ENCODE measurements at places on chromosomes 6 and 20.

GRCh38 chr6:34272013-34272926 lies 23.5 kb upstream of the SMIM29 start:
- DNase-seq: no peak

- DNase-seq: no peak
These were observed 82.1 kb downstream of the ELOVL5 start for GRCh38 chr6:53266553-53267090.

- DNase-seq: no peak
These were observed 93.6 kb upstream of the AGPAT4 start for GRCh38 chr6:161367472-161367871.

DNA sequence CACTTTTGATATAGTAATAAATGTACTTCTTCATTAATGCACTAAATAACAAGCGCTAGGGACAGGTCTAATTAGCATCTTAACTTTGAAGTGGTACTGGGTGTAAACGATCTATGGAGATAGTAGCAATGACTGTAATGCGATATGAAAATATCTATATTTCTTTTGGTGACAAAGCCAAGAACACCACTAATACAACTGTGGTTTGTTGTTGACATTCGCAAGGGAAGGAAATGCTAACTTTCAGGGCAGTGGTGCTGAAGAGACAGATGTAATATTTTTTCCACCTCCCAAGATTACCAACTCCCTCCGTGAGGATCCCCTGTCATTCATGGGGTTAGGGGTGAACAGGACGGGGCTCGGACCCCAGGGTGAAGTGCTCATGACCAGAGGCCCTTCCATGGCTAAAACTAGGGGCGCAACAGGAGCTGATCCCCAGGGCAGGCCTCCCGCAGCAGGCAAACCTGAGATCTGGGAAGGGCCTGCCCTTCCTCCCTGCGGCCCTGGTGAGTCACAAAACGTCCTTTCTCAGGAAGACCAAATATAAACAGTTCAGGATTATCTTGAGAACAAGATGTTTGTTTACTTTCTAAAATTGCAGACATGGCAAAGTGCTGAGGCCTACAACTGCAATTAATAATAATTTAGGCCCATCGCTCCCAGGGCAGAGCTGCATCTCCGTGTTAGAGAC lies 65.0 kb upstream of the TOX2 start:
- DNase-seq: no peak

- DNase-seq: peak; percentile 28
These were observed 125.6 kb downstream of the CARMIL1 start for GRCh38 chr6:25404693-25405169.

DNA sequence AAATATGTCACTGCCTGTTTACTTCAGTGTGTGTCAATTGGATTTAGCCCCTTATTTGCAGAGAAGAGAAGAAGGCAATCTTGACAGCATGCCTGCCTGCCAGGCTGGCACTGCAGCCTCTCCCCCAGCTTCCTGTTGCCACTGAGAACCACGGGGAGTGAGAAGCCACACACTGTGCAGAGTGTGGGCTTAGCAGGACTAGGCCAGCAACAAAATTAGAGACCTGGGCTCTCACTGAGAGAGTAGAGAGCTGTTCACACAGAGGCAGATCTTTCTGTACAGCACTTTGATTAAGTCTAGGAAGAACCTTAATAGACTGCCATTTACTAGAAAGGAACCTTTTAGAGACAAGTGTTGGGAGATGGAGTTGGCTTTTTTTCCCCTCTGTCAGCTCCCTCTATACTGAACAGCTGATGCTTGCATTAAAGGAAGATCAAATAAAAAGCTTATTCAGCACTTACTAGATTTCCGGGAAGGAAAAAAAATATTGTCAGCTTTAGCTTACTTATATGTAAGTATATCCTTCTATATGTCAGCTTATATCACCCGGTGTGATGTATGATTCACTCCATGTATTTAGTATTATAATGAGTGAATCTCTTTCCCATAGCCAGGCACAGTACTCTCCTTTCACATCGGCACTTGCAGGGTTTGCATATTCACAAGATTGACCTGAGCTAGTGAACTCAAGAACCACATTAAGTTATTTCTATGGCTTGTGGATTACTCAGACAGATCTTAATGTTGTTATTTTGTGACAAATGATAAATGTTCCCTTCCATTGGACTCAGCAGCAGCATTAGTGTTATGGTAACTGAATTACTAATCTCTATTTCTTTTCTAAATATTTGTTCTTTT lies 851.0 kb upstream of the EPHA7 start:
- DNase-seq: no peak

DNA sequence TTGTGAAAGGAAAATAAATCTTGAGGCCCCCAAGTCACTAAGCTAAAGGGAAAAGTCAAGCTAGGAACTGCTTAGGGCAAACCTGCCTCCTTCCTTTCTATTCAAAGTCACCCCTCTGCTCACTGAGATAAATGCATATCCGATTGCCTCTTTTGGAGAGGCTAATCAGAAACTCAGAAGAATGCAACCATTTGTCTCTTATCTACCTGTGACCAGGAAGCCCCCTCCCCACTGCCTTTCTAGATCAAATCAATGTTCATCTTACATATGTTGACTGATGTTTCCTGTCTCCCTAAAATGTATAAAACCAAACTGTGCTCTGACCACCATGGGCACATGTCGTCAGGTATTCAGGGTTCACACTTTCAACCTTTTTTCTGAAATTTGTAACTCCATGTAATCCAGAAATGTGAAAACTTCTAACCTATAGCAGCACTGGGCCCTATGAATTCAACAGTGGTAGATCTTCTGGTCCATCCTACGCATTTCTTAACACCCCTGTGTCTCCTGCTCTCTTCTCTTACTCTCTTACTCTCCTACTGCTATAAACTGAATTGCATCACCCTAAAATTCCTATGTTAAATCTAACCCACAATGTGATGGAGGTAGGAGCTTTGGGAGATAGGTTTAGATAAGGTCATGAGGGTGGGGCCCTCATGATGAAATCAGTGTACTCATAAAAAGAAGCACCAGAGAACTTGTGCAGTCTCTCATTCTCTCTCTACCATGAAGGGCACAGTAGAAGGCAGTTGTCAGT lies 89.3 kb downstream of the EPB41L2 start:
- no peak for DNase-seq

GRCh38 chr6:79430913-79431536 lies 106.2 kb downstream of the LCA5 start:
- DNase-seq: no peak

DNA sequence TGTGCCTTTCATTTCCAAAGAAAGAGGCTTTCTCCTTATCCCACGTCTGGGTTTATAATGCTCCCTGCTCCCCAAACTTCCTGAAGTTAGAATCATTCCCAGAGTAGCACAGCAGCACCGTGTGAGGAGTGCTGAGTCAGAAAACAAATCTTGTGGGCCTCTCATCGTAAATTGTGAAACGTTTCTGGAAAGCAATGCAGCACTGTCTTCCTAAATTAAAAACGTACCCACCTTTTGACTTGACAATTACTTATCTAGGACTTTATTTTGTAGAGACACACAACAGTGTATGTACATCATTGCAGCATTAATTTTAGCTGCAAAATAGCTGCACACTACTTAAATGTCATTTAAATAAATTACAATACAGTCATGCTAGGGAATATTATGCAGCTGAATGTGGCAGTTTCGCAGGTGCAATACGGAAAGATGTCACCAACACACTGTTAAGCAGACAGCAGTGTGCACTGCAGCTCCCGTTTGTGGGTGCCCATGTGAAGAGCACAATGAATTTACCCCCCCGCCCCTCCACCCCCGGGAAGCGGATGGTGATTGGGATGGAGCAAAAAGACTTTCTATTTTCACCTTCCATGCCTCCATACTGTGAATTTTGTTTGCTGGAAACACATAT lies 30.8 kb downstream of the RRBP1 start:
- no peak for DNase-seq

DNA sequence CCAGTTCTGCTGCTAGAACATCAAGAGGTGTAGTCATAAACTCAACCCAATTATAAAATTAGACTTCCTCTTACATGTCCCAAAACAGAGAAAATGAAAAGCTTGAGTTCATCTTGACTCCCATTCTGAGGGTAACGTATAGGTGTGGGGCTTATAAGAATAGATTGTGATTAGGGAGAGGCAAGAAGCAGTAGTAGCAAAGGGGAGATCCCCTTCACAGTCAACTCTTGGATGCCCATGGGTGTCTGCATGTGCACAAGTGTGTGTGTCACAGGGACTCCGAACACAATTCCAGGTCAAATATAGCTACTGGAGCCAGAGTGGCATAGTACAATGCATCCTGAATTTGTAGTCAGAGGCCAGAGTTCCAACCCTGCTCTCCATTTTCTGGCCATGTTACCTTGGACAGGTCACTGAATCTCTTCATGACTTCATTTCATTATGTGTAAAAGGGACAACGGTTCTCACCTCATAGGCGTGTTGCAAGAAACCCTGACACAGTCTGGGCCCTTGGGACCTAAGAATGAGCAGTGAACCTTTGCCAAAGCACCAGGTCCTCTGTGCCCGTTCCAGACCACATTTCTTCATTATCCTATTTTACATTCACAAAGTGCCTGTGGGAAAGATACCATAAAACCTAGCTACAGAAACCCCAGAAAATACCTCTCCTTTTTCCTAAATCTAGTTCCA lies 11.8 kb downstream of the GSTA4 start:
- DNase-seq: no peak

DNA sequence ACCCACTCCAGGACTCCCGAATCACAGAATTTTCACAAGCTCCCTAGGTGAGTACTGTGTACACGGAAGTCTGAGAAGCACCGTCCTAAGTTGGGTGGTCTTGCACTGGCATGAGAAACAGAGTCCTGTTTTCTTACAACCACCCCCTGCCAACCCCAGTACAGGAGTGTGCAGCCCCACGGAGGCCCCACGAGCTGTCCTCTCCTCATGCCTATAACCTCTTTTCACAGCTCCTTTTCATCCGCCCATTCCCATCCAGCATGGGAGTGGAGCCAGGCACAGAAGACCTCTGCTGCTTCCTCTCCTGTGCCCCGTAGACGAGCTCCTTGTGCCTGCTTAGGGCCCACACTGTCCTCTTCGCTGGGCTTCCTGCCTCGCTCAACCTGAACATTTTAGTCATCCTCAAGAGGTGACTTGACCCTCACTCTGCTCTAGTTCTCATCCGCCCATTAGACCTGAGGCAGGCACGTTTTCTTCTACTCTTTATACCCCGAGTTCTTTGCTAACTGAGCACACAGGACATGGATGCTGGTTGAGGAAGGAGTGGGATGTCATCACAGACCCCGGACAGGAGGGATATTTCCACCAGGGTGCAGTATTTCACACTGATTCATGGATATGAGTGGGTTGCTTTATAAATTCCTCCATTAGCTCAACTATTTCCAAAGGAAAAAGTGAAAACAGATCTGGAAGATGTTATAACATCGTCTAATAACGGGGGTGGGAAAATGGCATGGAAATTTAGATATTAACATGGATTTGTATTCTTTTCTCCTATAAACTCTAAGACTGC lies 160.5 kb downstream of the TTLL2 start:
- DNase-seq: no peak

- no peak for DNase-seq
These were observed 34.2 kb downstream of the NHSL1 start for GRCh38 chr6:138465007-138465645.

- peak; percentile 28 for DNase-seq
These were observed 690 bp downstream of the IFNGR1 start for GRCh38 chr6:137218473-137218916.

GRCh38 chr6:30411515-30412207 lies 66.7 kb downstream of the RPP21 start:
- DNase-seq: peak; percentile 61

GRCh38 chr6:40957616-40958492 lies 81.2 kb downstream of the UNC5CL start:
- no peak for DNase-seq

- no peak for DNase-seq
These were observed 1.7 kb downstream of the HSP90AB1 start for GRCh38 chr6:44248579-44248978.

- DNase-seq: no peak
These were observed 407.0 kb upstream of the SASH1 start for GRCh38 chr6:147935656-147936055.

GRCh38 chr6:134729561-134729960 lies 220.3 kb downstream of the ALDH8A1 start:
- no peak for DNase-seq

- peak; percentile 66 for DNase-seq
These were observed 186.9 kb upstream of the UST start for GRCh38 chr6:148559848-148560433.

- peak; percentile 21 for DNase-seq
These were observed 93.2 kb downstream of the DLGAP4 start for GRCh38 chr20:36399147-36399968.

- DNase-seq: no peak
These were observed 2.5 kb upstream of the KATNA1 start for GRCh38 chr6:149651056-149651455.

- DNase-seq: no peak
These were observed 76.3 kb downstream of the PRND start for GRCh38 chr20:4798010-4798409.

GRCh38 chr6:4041480-4041879 lies 37.5 kb downstream of the FAM217A start:
- no peak for DNase-seq

DNA sequence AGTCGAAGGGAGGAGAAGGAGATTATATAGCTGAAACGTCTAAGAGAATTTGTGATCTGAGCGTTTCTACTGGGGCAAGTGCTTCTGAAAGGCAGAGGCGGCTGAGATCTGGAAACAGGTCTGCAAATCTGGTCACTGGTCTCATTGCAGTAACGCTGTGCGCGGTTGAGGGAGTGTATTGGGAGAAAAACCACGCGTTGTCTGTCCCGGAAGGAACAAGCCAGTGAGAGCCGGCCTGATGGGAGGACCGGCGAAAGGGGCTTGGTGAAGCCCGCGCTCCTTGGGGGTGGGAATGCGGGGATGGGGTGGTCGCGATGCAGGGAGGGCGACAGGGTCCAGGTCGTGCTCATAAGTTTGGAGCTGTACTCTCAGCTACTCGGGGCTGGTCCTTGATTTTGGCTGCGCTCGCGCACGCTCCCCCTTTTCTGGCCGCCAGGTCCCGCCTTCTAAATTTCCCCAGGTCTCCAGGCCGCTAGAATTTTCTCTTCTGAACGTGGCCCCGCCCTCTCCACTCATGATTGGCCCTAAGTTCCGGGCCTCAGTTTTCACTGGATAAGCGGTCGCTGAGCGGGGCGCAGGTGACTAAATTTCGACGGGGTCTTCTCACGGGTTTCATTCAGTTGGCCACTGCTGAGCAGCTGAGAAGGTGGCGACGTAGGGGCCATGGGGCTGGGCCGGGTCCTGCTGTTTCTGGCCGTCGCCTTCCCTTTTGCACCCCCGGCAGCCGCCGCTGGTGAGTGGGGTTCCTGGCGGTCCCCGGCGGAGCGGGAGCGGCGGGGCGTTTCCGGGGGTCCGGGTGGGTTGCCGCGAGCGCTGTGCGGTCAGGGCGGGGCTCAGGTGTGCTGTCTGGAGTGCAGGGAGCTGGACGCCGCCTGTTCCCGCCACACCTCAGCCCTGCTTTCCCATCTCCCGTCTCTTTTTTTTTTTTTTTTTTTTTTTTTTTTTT lies at the start of gene MICB:
TSS of gene MICB (plus strand) at position 615 of the 946 bp plus-strand sequence. CDS start at position 664, 49 bp downstream.
- DNase-seq: peak; percentile 90
